ENCODE measurements at places on chromosomes 1 and 21.

DNA sequence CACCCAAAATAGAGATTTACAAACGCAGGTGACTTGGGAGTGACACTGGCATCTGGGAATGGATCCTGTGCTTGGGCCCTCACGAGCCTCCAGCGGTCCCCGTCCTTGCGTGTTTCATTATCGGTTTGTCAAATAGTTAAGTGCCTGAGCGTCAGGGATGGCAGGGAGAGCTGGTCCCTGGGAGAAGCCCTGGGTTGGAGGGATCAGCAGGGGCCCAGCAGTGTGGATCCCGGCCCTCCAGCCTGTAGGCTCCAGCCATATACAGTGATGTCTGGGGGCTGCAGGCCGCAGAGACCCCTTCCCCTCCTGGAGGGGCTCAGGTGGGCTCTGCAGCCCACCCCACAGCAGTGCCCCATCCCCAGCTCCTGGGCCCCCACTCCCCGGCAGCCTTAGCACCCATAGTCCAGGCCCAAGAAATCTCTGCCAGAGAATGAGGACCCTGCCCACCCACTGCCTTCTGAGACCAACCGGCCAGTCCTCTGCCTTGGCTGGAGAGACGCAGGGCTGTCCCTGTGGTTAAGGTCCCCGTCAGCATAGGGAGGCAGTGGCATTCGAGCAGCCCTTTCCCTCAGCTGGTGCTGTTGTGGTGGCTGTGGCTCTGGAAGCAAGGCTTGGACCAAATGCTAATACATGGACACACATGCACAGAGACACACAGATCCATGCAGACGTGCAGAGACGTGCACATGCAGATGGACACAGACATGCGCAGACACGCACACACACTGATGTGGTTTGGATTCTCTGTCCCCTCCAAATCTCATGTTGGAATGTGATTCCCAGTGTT, 2.4 kb upstream of the SLC19A1 start:
- DNase-seq: no peak

DNA sequence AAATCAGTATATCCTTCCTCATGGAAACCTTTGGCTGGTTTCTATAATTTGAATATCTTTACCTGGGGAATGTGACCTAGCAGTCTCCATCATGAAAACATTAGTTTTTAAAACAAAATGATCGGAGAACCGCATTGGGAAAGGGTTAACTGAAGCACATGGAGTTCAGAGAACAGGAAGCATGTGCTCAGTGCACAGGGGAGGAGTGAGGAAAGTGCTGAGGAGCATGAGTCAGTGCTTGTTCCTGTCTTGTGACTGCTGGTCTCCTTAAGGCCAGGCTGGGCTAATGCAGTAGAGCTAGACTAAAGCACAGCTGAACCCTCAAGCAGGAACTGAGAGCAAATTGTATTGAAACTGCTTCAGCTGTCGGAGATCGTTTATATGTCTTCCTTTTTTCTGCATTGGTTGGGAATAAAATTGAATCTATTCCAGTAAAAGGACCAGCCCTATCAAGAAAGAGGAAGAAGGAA, 5.8 kb downstream of the IFI16 start:
- peak; percentile 58 for DNase-seq

DNA sequence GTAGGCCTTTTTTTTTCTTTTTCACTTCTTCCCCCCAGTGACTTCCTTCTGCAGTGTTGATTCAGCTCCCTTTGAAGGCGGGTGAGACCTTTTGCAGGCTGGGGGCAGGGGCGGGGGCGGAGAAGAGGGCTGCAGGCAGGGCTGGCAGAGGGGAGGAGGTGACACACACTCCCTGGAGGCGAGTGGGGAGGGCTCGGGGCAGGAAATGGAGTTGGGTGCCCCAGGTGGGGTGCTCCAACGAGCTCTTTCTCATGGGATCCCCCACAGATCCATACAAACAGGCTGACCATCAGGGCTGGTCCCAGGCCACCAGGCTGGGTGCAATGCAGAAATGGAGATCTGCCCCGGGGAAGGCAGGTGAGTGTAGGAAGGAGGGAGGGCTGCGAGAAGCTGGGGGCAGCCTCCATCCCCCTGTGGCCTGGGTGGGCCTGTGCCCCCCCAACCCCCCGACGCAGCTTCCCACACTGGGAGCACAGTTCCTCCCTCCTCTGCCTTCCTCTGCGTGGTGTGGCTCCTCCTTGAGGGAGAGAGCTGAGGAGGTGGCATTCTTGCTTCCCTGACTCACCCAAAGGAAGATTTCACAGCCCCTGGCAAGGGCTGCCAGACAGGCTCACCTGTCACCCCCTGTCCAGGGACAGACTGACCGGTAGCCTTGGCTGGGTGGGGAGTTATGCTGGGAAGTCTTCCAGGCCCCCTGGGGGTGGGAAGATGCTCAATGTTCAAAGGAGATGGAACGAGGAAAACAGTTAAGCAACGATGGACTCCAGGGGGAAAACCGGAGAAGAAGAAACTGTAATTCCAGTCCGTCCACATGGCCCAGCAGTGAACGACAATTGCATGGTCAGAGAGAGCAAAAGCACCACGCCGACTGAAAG, 7.1 kb upstream of the ITGB2 start:
- DNase-seq: no peak

- DNase-seq: no peak
Measured at GRCh38 chr1:11721311-11721710, 14.6 kb upstream of the AGTRAP start.

GRCh38 chr1:84995484-84996334, 1.2 kb downstream of the MCOLN2 start:
- no peak for DNase-seq

DNA sequence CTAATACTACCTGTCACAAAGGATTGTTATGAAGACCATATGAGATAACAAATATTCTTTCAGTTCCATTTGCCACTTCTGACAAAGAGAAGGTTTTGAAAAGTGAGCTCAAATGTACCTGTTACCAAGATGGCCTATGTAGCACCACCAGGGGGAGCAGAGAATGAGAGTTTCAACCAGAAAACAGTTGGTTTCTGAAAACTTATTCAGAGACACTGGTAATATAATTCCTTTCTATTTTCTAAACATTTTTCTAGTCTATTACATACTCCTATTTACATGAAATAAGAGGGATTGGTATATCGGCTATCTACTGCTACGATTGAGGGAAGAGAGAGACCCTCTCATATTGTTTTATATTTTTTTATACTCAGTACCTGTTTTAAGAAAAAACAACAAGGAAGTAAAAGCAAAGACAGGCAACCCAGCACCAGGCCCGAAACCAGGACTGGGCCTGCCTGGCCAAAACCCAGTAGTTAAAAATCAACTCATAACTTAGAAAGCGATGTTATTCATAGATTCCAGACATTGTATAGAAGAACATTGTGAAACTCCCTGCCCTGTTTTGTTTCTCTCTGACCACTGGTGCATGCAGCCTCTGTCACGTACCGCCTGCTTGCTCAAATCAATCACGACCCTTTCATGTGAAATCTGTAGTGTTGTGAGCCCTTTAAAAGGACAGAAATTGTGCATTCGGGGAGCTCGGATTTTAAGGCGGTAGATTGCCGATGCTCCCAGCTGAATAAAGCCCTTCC, 48.3 kb downstream of the IL23R start:
- DNase-seq: no peak

- DNase-seq: no peak
Measured at GRCh38 chr1:155226910-155227260, 18.4 kb downstream of the MTX1 start.

DNA sequence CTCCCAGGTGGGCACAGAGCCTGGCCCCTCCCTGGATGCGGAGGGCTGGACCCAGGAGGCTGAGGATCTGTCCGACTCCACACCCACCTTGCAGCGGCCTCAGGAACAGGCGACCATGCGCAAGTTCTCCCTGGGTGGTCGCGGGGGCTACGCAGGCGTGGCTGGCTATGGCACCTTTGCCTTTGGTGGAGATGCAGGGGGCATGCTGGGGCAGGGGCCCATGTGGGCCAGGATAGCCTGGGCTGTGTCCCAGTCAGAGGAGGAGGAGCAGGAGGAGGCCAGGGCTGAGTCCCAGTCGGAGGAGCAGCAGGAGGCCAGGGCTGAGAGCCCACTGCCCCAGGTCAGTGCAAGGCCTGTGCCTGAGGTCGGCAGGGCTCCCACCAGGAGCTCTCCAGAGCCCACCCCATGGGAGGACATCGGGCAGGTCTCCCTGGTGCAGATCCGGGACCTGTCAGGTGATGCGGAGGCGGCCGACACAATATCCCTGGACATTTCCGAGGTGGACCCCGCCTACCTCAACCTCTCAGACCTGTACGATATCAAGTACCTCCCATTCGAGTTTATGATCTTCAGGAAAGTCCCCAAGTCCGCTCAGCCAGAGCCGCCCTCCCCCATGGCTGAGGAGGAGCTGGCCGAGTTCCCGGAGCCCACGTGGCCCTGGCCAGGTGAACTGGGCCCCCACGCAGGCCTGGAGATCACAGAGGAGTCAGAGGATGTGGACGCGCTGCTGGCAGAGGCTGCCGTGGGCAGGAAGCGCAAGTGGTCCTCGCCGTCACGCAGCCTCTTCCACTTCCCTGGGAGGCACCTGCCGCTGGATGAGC, 34.2 kb downstream of the TRIM11 start:
- DNase-seq: no peak

DNA sequence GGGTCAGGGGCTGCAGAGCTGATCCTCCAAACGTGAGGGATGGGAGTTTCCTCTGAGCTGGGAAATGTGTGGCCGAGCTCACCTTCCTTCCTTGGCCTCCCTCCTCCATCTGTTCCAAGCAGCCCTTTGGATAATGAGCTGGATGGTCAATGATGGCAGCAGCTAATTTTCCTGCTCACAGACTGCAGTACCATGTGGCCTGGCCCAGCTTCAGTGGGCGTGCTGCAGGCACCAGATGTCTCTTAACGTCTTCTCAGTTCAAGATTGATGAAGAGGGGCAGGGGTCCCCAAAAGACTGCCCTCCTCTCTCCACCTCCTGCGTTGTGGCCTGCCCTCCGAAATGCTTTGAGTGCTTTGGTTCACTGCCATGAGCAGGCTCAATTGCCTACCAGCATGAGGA, 86.0 kb downstream of the UBIAD1 start:
- DNase-seq: no peak

GRCh38 chr1:21174230-21174629, 2.5 kb downstream of the EIF4G3 start:
- DNase-seq: no peak

- DNase-seq: no peak
Measured at GRCh38 chr1:219072329-219072728, 101.3 kb upstream of the LYPLAL1 start.

DNA sequence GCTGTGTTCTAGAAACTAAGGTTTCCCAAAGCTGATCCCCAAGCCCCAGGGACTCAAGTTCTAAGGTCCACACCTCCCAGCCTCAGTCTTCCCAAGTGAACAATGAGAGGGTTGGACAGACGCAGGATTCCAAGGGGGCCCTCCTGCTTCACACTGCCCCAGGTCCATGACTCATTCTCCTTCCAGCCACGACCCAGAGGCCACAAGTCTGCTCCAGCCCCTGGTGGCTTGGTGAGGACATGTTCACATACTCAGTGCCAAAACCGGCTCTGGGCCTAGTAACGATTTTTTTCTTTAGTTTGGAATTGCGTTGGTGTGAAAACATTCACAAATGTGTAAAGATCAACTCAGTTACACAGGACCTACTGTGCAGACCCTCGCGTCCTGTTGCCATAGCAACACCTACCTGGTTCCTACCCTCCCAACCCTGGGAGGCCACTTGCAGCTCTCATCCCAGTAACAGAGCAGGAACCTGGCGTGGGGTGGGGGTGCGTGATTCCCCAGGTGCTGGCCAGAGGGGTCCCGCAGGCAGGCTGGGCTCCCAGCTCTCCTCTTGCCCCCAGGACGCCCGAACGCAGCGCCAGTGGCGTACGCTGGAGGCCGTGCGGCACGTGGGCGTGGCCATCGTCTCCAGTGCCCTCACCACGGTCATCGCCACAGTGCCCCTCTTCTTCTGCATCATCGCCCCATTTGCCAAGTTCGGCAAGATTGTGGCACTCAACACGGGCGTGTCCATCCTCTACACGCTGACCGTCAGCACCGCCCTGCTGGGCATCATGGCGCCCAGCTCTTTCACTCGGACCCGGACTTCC, 57.0 kb downstream of the DISP3 start:
- no peak for DNase-seq

- DNase-seq: no peak
Measured at GRCh38 chr1:2452201-2452931, 23.7 kb upstream of the PLCH2 start.

DNA sequence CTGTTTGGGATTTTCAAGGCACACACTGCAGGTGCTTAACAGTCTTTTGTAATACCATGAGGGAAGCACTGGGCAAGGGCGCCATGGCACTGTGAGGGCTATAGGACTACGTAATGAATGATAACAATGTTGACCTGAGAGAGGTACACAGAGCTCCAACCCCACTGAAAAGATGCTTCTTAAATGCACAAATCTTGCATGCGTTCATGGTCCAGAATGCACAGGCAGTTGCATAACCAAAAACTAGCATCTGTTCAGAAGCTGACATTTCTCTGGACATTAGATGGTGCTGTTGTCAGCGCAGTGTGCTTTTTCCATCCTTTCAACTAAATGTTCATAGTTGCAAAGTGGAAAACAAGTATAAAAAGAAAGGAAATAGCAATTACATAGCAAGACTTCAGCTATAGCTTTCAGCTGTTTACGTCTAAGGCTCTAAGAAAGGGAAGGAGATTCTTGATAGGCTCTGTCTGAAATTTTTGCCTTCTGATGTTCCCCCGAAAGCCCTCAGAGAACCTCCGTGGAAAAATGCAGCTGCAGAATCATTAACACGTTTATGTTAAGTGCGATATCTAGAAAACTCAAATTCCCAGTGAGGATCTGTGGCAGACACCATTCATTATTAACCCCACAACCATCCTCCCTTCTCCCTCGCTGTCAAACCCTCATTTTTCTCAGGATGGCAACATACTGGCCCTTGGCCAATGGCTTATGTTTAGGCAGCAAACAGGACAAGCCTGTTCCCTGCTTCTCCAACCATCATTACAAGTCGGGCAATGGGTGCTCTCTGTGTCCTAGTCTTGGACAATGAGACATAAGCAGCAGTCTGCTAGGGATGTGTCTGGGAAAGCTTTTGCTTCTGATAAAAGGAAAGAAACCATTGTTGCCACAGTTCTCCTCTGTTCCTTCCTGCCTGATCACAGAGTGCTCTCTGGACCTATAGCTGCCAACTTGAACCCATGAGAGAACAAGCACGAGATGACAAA, 8.2 kb upstream of the TARBP1 start:
- no peak for DNase-seq

- DNase-seq: no peak
Measured at GRCh38 chr1:93815366-93816110, 63.5 kb downstream of the DNTTIP2 start.

GRCh38 chr1:109826446-109826845, 62.7 kb upstream of the EPS8L3 start:
- DNase-seq: no peak

DNA sequence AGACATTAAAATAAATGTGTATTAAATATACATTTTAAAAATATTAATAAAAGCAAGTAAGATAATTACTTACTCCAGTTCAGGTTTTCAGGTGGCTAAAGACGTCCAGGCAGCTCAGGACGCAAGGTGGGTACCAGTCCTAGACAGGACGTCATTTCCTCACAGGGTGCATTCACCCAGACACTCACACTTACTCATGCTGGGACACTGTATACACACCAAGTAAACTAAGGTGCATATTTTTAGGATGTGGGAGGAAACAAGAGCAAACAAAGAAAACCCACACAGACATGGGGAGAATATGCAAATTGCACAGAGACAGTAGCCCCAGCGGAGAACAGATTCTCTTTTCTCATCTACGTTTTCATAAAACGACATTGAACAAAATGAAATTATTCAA, 457.9 kb downstream of the BRINP3 start:
- no peak for DNase-seq

Data from AG09309 (cell line).